ENCODE measurements at places on chromosomes 7 and 10.

DNA sequence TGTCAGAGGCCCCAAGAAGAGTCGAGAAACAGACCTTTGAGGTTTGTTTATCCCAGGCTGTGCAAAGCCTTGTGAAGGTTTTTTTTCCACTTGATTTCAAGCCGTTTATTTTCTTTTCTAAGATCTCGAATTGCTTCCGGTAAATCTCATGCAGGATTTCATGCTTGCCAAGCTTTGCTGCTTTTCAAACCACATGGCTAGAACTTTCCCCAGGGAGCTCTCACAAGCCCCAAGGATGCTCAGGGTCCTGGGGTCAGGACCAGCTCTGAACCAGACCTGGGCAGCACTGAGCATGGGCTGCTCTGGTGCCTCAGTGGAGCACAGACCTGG, 48.0 kb upstream of the AQP1 start:
- no peak for DNase-seq

DNA sequence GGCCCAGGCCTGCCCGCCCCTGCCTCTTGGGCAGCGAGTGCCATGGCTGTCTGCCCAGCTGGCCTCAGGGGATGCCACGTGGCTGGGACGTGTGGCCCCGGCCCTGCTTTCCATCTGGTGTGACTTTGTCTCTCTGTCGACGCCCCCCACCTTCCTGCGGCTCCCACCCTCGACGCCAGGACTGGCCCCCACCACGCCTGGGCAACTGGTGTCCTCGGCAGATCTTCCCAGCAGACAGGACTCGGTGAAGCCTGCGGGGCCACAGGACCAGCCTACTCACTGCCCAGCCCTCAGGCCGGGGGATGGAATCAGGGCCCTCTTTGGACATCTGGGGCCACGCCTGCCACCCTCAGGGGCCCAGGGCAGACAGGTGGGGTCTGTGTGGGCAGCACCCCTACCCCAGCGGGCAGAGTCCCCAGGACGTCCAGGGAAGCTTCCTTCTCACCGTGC, 55.1 kb downstream of the UNCX start:
- DNase-seq = peak; percentile 12

DNA sequence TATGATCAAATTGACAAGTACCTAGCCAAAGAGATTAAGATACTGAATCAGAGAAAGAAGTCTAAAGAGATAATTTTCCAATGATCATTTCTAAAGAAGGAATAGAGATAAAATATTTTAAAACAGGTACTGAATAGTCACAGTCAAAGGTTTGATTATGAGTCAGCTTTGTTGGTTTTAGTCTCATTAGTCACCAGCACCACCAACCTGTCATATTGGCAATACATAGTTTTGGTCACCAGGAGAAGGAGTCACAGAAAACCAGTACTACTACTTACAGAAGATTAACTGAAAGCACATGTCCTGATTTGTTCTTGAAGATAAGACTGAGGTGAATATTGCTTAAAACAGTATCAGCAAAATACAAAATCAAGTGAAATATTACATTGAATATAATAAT, 34.6 kb downstream of the ZEB1 start:
- no peak for DNase-seq

- peak; percentile 45 for DNase-seq
These were observed 32.2 kb upstream of the PDE1C start for GRCh38 chr7:32102432-32102873.

- DNase-seq = no peak
These were observed 60.9 kb downstream of the RBM20 start for GRCh38 chr10:110704906-110705476.

DNA sequence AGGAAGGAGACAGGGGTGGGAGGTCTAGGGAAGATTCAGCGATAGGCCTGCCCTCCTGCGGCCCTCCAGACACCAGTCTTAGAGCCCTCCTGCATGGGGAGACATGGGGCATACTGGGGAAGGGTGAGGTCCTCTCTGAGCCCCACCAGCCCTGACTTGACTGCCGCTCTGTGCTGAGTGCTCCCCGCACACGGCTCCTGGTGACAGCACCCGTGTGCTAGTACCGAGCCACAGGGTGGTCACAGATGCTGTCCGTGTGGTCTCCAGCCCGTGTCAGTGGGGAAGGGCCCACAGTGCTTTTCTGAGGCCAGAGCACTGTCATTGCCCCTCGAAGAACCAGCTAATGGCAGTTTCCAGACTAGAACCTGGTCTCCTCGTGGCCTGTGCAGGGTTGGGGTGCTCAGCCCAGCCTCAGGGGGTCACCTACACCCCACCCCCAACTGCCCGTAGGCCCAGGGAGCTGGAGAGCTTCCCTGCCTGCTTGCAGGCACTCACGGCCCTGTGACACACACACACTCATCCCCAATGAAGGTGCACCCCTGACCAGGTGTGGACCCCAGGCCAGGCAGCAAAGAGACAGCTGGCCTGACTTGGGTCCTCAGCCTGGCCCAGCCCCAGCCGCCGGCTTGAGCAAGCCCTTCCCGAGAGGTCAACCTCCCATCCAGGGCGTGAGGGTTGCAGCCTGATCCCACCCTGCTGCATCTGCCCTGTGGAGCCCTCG, 86.0 kb upstream of the RET start:
- DNase-seq = peak; percentile 16

- no peak for DNase-seq
These were observed 45.1 kb downstream of the SPOCK2 start for GRCh38 chr10:72043016-72043834.

DNA sequence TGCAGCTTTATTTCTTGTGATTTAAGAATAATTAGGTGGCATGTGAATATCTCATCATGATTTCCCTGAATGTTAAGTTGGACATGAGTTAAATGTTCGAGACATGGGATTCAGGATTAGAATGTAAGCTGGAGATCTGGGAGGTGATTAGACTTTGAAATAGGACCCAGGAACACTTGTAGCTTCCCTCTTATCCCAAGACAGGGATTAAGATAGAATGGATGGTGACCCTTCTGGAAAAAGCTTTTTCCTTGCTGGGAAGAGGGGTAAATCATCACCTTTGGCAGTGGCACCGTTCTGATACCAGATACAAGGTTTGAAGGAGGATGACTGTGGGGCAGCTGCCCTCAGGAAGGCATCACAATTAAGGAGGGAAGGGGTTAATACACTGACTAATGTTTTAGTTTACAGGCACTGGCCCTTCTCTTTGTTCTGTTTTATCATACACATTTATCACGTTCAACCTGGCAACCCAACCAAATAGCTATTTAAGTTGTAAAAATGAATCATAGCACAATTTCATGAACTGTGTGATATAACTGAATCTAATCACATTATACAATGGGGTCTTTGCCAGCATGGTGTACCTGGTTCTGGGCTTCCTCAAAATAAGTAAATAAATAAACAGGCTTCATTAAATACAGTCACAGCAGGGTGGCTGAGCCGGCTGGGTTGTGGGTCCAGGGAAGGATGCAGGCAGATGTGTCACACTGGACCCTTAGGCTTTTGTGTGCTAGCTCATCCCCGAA, 212.7 kb downstream of the LRMDA start:
- no peak for DNase-seq

GRCh38 chr10:98208925-98209324, 59.1 kb downstream of the LOXL4 start:
- no peak for DNase-seq

GRCh38 chr7:84264396-84264795, 69.8 kb upstream of the SEMA3A start:
- DNase-seq = no peak

DNA sequence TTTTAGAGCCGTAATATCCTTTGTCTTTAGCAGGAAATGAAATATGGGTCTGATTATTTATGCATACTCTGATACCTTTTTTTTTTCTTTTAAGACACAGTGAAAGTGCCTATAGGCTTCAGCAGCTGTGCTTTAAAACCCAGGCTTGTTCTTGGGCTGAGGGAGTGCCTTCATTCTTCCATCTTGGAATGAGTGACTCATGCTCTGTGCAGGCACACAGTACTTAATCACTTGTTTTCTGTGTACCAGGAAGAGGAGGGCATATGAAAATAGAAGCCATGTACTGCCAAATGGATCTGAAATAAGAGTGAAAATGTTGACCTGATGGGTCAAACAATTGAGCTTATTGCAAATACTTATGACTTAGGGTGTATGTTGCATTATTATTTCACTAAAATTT, 12.0 kb downstream of the INPP5F start:
- DNase-seq = no peak

GRCh38 chr7:146296028-146296427, 179.4 kb downstream of the CNTNAP2 start:
- no peak for DNase-seq

DNA sequence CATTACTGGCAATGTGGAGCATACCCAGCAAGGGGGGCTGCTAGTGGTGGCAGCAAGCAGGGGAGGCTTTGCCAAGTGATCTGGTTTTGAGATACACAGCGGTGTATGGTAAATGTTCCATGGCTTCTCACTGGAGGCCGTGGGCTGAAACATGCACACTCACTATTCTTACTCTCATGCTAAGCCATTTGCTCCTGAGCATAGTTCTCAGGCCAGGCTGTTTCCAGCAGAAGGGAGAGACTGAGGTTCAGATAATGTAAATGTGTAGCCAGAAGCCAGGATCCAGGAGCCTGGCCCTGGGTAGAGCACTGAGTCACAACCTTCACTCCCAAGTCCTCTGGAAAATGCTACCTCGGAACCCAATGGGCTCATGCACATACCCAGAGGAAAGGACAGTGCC, 757.9 kb downstream of the GRID1 start:
- no peak for DNase-seq

- DNase-seq = peak; percentile 56
These were observed 384 bp downstream of the DCLRE1C start for GRCh38 chr10:14953424-14954000.

- no peak for DNase-seq
These were observed 1019.0 kb downstream of the XPNPEP1 start for GRCh38 chr10:108904163-108904838.

- no peak for DNase-seq
These were observed 191.4 kb upstream of the SVIL start for GRCh38 chr10:29826221-29826620.

- no peak for DNase-seq
These were observed 153.6 kb downstream of the HDAC9 start for GRCh38 chr7:18648849-18649758.

GRCh38 chr7:54837168-54837567, 78.2 kb upstream of the SEC61G start:
- DNase-seq = no peak

GRCh38 chr7:116653646-116654045, 18.4 kb upstream of the MET start:
- DNase-seq = no peak

DNA sequence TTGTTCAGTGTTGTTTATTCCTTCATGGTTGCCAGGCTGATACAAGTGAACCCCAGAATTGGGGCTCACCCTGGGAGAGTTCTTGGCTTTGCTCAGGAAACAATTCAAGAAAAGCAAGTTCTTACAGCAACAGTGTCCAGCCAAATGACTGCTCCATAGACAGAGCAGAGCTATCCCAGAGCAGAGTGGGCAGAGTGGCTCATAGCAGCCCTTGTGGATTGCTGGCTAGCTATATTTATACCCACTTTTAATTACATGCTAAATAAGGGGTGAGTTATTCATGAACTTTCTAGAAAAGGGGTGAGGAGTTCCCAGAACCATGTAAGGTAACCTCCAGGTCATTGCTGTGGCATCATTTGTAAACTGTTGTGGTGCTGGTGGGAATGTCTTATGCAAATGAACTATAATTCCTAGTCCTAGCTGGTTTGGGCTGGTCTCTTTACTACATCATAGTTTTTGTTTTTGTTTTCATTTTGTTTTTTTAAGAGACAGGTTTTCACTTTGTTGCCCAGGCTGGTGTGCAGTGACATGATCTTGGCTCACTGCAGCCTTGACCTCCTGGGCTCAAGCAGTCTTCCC, 59.9 kb upstream of the HBP1 start:
- no peak for DNase-seq

DNA sequence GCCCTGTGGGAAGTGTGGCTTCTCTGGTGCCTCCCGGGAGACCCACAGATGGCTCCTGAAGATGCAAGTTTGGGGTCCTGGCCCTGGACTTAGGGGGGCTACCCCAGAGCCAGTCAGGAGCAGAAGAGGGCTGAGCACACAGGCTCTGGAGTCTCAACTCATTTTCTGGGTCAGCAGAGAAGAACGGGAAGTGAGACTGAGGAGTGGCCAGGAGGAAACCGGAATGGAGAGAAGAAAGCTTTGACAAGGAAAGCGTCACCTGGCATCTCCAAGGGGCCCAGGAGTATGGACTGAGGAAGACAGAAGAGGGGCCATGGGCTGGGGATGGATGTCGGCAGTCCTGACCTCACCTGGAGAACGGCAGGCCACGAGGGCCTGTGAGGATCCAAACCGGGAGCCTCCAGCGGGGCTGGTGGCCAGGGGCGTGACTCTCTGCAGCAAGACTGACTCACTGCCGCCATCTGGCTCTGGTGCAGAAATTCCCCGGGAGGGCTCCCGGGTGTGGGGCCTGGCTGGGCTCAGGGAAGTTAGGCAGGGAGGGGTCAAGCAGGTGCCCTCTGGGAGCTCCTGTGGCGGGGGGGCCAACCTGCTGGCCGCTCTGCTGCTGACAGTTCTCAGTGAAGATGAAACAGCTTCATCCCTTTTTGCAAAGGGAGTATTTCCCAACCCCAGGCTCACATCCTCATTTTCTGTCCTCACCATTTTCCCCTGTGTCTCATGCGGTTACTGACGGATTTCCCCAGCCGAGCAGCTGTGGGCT, 23.6 kb downstream of the DAGLB start:
- no peak for DNase-seq

GRCh38 chr10:33945051-33945450, 610.6 kb upstream of the NRP1 start:
- DNase-seq = no peak

DNA sequence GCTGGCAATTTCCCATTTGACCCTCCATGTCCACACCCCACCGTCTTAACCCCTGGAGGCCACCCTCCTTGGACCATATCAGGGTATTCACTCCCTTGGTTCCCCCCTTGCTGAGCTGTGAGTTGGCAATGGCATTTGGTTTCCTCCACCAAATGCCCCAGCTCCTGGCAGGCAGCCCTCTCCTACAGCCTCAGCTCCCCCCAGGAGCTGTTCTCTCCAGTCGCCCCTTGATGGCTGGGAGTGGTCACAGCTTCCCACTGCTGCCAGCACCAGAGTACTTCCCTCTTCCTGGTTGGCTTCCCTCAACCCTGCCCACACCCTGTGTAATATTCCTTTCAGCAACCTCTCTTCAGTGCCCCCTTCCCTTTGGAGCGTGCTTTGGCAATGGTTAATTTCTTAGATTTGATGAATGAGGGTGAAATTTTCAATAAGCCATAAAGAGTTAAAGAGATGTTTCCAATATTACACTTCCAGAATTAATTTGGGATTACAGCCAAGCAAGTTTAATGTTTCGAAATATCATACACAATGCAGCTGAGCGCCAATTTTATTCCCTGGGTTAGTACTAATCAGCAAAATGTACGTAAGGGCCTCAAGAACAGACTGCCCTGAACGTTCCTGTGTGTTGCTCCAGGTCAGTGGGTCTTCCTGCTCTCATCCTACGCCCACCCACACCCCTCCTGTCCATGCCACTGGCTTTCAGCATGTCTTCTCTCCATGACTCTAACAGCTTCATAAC, 207.1 kb upstream of the NFE2L3 start:
- no peak for DNase-seq

Data from left cardiac atrium (tissue), 4 donors.